Right ventricle myocardium superior (tissue), 1 donor: ENCODE measurements at places on chromosomes 12 and 14. TPM values are rescaled to one million over a fixed set of nuclear protein-coding genes. Genes with fewer than 3 reads are reported as not detected.
A peak's percentile ranks its signal among the peaks of the same experiment; 100 is the strongest.

GRCh38 chr12:121115530-121115929 lies 17.1 kb upstream of the P2RX7 start:
- DNase-seq = no peak

Gene ADAM21
- 0.48 TPM for total RNA-seq

DNA sequence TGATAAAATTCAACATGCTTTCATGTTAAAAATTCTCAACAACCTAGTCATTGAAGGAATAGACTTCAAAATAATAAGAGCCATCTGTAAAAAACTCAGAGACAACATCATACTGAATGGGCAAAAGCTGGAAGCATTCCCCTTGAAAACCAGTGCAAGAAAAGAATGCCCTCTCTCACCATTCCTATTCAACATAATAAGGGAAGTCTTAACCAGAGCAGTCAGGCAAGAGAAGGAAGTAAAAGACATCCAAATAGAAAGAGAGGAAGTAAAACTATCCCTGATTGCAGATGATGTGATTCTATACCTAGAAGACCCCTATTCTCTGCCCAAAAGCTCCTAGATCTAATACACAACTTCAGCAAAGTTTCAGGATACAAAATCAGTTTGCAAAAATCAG lies 52.9 kb downstream of the APOBEC1 start:
- no peak for DNase-seq

DNA sequence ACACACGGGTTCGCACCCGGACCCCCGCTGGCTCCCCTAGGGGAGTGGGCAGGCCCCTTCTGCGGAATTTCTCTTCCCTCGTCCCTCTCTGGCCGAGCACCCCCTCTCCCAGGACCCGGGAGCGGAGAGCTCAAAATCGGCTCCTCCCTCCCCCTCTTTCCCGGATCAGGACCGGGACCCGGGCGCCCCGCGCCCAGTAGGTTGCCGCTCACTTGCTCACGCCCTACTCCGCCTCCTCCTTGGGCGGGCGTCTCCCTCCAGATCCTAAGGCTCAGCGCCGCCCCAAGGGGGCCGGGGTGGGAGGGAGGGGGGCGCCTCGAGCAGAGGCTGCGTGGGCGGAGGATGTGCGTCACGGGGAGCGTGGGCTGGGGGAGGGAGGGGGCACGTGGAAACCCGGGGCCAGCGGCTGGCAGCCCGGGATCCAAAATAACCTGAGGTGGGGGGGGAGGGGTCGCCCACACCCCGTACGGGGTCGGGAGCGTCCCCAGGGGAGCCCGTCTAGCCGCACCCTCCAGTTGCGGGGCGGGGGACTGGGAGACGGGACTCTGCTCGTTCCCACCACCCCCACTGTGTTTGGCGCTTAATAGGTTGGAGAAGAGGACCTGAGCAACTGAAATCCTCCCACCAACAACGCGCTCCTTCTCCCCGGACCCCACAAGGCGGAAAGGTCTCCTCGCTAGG lies 1.8 kb upstream of the NAB2 start:
- peak; percentile 95 for DNase-seq

DNA sequence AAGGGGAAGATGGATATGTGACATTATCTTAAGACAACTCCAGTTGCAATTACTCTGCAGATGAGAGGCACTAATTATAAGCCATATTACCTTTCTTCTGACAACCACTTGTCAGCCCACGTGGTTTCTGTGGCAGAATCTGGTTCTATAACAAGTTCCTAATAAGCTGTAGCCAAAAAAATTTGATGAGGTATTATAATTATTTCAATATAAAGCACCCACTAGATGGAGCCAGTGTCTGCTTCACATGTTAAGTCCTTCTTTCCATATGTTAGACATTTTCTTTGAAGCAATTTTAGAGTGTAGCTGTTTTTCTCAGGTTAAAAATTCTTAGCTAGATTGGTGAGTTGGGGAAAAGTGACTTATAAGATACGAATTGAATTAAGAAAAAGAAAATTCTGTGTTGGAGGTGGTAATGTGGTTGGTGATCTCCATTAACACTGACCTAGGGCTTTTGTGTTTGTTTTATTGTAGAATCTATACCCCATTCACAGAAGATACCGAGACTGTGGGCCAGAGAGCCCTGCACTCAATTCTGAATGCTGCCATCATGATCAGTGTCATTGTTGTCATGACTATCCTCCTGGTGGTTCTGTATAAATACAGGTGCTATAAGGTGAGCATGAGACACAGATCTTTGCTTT lies 36.9 kb downstream of the PSEN1 start:
- no peak for DNase-seq

GRCh38 chr12:81350309-81350708 lies 272.4 kb downstream of the ACSS3 start:
- DNase-seq = no peak

GRCh38 chr14:105430042-105430441 lies 10.4 kb downstream of the MTA1 start:
- DNase-seq = no peak

DNA sequence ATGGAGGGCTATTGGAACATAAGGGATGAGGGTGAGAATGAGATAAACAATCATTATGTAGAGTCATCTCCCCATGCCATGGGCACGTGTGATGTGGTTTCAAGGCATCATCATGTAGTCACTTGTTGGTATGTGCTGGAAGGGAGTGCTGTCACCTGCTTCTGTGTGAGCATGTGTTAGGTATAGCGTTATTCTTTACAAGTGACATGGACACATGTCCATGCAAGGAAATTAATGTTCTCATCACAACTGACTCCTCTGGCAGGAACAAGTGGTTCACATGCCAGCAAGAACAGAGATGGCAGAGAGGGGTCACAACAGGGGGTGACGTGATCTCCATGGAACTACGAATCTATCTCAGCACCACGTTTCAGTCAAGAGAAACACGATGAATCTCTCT lies 815.8 kb downstream of the BCL11B start:
- DNase-seq = no peak

DNA sequence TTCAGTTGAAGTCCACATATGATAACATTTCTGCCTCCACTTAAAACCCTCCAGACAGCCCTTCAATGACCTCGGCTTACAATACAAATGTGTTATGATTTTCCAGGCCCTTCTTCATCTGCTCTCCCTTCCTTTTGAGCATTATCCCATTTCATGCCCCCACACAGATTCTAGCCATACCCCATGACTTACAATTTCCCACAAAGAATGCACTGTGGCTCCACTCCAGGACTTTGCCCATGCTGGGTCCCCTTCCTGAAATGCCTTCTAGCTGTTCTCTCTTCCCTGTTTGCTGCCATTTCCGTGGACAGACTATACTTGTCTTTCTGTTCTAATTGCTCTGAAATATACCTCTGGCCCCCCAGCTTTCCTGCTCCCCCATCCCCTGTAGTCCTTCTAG lies 963.2 kb downstream of the DIO2 start:
- no peak for DNase-seq

Gene C14orf132
- total RNA-seq = 2.4 TPM

DNA sequence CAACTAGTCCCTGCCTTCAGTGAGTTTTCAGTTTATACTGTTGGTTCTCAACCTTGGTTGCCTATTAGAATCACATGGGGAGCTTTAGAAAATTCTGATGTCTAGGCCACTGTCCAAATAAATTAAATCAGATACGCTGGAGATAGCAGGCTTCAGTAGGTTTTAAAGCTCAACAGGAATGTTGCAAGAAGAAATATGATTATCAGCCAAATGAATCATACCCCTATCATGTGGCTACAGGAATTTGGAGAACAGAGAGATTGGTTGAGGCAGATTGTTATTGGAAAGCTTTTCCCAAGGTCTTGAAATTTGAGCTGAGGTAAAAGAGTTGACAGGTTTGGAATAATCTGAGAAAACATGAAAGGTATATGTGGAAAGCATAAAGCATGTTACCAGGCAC lies 125.3 kb downstream of the WIF1 start:
- no peak for DNase-seq

Gene SOAT2
- not detected for total RNA-seq

DNA sequence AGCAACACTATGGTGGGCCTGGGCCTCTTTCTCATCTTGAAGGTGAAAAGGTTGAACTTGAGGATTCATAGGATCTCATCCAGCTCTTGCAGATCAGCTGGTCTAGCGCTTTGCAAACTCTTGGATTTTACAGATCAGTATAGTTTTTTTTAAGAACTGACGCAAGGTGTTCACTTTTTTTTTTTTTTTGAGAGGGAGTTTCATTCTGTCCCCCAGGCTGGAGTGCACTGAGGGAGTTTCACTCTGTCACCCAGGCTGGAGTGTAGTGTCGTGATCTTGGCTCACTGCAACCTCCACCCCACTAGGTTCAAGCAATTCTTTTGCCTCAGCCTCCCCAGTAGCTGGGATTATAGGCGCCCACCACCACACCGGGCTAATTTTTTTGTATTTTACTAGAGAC lies 20.4 kb upstream of the LGMN start:
- no peak for DNase-seq

Gene LRP1-AS
- not detected for total RNA-seq

DNA sequence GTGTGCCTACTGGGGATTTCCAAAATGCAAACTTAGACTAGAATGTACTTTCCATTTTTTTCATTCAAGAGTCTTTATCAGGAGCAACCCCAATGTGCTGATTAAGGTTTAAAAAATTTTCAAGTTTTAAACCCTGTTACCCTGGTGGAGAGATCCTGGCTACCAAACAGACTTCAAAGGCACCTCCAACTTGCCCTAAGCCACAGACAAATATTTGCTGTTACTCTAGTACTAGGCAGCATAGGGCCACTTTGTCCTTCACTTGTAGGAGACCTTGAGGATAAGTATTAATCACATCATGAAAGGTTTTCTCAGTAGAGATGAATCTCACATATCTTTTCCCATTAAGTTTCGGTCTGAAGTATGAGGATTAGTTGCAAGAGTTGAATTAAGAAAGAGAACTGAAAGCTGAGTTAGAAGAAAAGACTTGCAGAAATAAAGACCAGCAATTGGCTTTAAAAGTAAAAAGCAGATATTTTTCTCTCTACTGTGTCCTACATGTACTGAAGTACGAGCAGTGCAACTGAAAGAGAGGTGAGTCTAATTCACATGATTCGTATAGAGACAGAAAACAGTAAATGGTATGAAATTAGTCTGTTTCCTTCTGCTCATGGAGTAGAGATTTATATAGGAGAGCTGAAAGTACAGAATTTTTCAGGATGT lies 28.3 kb downstream of the NTN4 start:
- no peak for DNase-seq

GRCh38 chr14:24113379-24113800 lies 1.2 kb upstream of the DCAF11 start:
- DNase-seq = no peak

Gene MORN3
- 0.11 TPM for total RNA-seq

- DNase-seq = no peak
Measured at GRCh38 chr12:125218952-125219351, 153.7 kb downstream of the AACS start.

Gene BTG1
- total RNA-seq = 74.1 TPM

DNA sequence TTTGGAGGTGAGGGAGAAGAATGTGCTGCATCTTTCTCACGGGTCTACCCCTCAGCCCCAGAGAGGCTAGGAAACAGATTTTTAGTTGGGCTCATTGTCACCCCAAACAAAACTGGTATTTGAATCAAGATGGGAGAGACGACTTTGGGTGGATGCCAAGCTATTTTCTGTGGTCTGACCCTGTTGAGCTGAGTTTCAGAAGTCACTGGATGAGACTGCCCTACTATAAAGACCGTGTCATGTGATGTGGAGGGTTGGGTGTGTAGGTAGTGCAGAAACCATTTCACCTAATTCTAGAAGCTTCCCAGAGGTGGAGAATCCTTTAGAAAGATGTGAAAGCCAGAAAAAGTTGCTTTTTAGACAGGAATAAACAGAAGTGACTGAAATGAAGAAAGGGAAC lies 60.2 kb downstream of the IFT43 start:
- no peak for DNase-seq

Gene SLC17A8
- not detected for total RNA-seq

- no peak for DNase-seq
Measured at GRCh38 chr14:102875652-102876051, 46.8 kb upstream of the AMN start.

GRCh38 chr14:84520711-84521338 lies 1009.1 kb upstream of the FLRT2 start:
- no peak for DNase-seq

Gene EIF2S3B
- 0.35 TPM for total RNA-seq

Gene TSPAN9
- 156 TPM for total RNA-seq

DNA sequence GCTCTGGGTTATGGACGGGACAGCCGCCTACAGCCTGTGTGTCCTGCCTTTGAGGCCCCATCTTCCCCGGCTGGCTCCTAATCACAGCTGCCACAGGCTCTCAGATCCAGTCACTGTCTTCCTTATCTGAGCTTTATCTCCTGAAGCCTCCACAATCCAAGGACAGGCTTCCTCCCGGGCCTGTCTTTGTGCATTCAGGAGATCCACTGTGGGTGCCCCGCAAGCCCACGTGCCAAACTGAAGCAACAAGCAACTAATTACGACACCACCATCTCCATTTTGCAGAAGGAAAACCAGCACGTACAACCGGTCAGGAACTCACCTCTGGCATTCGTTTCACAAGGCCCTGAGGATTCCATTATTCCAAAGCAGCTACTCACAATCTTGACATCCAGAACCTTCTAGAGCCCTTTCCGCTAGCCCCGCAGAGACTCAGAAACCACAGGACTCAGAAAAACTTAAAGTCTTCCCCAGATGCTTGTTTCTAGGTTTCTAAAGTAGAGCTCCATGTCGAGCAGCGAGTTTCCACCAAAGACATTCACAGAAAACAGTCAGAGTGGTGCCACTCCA lies 14.0 kb downstream of the SYNE3 start:
- no peak for DNase-seq

DNA sequence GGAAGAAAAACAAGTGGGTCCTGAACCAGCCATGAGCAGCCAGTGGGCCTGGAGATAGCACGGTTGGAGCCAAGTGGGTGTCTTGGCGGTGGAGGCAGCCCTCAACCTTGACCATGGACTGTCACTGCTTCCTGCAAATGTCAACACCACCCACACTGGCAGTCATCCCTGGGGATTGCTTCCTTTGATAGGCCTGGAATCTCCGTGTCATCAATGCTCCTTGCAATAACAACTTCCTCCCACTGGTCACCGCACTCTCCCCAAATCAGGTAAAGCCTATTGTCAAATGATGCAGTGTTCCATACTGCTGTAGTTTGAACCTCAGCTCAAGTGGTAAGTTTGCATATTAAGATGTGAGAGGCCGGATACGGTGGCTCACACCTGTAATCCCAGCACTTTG lies 129.1 kb downstream of the NTF3 start:
- DNase-seq = no peak

GRCh38 chr12:28578833-28579252 lies 388.6 kb downstream of the CCDC91 start:
- DNase-seq = no peak

- no peak for DNase-seq
Measured at GRCh38 chr12:56241424-56242303, 11.8 kb downstream of the SLC39A5 start.

Gene TTC8
- 5.2 TPM for total RNA-seq

Gene LTB4R
- total RNA-seq = 1.8 TPM

- DNase-seq = no peak
Measured at GRCh38 chr12:56725723-56726102, 614 bp upstream of the NACA start.
